Activated T-cell treated with anti-CD3 and anti-CD28 coated beads, Interleukin-2, amount 50 U/mL, for 1 hour (primary cell): ENCODE measurements at places on chromosomes 11 and 22.
A peak's percentile ranks its signal among the peaks of the same experiment; 100 is the strongest.

- peak; percentile 63 for DNase-seq
These were observed 2.9 kb upstream of the BID start for GRCh38 chr22:17777005-17777716.

DNA sequence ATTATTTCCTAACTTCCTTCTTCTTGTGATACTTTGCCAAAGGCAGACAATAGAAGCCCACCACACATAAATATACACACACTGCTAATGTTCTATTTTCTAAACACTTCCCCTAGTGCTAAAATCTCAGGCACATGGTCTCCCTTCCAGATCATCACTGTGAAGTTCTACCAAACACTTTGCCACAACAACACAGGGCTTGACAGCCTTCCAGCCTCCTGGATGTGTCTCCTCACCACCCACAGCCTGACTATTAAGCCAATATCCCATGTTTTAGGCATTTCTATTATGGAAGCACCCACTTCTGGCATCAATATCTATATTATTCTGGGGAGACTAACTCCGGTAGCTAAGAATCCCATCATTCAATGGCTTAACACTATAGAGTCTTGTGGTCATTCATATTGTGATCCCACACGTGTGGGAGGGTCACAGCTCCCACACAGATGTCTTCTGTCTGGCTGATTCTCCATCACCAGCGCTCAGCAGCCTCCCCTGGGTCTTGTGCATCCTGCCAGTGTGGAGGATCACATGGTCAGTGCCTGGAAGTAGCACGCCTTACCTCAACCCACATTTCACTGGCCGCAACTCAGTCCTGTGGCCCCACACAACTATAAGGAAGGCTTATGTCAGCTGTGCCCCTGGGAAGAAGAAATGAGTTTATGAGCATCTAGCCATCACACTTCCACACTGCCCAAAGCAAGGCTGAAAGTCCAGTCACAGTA is 29.0 kb downstream of the SPATA19 start:
- no peak for DNase-seq

DNA sequence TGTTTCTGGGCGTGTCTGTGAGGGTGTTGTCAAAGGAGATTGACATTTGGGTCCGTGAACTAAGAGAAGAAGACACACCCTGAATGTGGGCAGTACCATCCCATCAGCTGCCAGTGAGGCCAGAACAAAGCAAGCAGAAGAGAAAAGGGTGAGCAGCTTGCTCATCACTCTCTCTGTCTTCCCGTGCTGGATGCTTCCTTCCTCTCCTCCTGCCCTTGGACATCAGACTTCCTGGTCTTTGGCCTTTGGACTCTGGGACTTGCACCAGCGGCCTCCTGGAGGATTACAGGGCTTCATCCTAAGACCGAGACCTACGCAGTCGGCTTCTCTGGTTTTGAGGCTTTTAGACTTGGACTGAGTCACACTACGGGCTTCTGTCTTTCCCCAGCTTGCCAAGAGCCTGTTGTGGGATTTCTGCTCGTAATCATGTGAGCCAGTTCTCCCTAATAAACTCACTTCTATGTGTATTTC is 18.8 kb downstream of the APOL2 start:
- DNase-seq: no peak

DNA sequence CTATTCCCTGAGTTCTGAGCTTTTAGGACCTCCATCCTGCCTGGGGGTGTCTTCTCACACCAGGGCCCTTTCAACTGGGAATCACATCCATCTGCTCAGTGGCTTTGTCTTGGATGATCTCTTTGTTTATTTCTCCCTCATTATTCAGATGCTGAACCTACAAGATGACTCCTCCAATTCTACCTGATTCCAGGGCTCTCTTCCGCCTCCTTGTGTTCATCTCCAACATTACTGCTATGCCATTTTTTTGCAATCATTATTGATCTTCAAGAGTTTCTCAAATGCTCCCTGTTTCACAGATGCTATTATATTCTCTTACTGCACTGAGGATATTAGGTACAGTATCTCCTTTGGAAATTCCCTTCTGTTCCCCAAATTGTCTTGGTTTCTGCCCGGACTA is 307.7 kb downstream of the SHANK2 start:
- DNase-seq: no peak

DNA sequence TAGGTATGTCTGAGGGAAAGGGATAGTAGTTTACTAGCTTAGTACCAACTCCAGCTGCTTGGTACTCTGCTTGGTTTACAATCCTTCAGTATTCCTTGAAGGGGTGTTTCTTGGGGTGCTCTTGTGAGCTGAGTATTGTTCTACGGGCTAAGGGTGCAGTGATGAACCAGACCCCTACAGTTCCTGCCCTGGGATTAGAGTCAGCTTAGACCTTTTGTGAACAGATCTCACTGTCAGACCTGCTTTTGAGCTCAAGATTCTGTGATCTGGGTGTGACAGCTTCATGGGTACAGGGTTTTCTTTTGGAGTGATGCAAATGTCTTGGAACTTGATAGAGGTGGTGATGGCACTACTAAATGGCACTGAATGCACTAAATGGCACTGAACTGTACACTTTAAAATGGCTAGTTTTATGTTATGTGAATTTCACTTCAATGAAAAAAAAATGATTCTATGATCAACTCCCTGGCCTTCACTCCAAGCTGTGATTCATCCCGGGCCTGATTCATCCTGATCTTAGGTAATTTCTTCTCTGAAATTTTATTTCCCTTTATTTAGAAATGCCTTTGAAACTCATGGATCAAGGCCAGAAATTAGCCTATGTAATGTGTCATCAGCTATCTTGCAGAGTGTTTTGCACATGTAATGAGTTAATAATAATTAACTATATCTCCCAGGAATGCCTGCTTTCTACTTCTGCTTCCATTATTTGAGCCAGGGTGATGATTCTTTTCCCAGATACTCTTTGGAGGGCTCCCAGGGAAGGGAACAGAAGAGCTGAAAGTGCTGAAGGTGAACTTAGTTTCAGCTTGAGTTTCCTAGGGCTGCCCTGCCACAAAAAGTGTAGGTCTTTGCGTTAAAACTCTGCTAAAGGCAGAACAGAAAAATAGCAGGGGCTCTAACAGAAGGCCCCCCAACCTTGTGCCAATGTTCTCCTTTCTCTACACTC is 87.9 kb downstream of the NCAM1 start:
- no peak for DNase-seq

GRCh38 chr11:44556735-44557409 is 8.6 kb upstream of the CD82 start:
- DNase-seq: peak; percentile 70

- DNase-seq: no peak
These were observed 306.1 kb upstream of the CCDC179 start for GRCh38 chr11:23166376-23166775.

DNA sequence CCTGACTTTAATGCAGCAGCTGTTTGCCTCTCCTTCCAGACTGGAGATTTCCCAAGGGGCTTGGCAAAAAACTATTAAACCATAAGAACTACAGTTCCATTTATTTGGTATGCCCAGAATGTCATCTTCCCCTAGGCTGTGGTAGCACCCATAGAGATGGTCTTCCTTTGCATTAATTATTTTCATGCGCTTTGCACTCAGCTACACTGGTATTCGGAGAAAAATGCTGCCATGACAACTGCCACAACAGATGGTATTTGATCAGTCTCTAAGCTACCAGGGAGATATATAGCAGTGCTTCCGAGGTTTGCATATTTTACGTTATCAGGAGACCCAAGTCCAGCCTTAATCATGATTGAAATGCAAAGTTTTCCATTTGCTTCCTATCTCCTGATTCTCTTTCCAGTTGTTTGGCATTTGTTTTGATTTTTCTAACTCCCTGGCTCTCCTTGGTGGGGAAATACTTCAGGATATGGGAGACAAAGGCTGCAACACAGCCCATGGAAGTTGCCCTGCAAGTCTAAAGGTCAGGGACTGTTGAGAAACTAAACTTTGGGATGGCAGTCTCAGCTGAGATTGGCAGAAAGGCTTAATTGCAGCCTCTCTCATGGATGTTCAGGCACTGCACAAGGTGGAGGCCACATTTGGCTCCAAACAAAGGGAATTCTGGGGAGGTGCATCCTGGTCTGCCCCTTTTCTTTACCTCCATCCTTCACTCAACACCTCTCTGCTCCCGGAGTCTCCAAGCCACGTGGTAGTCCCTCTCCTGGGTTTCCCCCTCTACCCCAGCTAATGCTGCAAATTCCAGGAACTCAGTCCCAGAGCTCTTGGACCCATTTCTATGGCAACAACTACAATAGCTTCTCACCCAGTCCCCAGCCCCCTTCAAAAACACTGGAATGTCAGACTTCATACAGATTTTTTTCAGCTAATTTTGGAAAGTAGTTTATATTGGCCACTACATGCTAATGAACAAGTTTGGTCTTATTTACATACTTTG is 151.8 kb downstream of the NAV2 start:
- no peak for DNase-seq

DNA sequence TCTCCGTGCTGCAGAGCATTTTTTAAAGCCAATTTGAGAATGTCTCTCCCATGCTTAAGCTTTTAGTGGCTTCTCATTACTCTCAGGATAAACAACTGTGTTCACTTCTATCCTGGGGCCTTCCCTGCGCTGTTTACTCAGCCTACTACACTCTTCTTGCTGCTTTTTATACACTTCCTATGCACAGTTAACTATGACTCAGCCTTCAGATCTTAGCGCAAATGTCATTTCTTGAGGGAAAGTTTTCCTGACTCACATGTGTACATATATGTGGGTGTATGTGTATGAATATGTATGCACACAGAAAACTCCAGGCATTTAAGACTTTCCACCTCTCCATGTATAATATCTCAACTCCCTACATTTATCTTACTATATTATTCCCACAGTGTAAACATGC is 9.8 kb downstream of the THAP12 start:
- no peak for DNase-seq

DNA sequence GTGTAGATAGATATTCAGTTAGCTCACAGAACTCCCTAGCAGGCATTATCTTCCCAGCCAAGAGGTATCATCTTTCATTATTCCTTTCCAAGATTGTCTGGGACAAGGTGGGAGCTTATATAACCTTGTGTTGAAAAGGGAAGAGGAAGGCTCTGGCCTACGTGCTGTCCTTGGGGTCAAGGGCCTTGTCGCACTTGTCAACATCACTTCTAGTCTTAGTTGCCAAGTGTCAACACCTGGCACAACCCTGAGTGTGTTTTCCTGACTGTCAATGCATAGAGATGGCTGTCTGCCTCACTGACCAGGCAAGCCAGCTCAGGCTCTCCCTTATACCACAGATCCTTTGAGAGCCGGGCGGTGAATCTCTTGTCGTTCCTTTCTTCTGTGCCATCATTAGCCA is 331.9 kb downstream of the CNTN5 start:
- no peak for DNase-seq

GRCh38 chr11:34745195-34745594 is 124.3 kb downstream of the EHF start:
- no peak for DNase-seq

DNA sequence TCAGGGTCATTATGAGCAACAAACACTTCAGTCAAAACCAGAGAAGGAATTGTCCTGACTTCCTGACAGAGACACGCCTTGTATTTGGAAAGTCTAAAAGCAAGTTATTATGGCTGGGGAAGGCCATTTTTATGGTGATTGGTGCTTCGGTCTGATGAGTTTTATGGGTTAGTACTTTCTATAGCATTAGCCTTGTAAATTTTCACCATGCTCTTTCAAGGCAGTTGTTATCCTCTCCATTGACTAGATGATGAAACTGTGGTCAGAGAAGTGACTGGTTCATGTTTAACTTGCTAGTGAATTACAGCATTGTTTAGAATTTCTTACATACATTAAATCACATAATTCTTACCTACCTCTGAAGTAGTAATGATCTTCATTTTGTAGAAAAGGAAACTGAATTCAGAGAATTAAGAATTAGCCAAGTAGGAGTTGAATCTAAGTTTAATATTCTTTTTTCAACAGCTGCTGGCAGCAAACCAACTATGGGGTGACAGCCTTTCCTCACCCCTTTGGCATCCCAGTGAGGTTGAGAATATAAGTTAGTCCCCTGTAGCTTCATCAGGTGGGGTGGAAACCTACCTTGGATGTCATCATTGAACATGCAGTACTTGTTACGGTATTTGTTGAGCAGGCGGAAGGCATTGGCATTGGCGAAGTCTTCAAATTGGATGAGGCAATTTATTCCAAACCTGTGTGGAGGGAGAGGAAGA is 90.0 kb downstream of the CCDC81 start:
- DNase-seq: no peak

DNA sequence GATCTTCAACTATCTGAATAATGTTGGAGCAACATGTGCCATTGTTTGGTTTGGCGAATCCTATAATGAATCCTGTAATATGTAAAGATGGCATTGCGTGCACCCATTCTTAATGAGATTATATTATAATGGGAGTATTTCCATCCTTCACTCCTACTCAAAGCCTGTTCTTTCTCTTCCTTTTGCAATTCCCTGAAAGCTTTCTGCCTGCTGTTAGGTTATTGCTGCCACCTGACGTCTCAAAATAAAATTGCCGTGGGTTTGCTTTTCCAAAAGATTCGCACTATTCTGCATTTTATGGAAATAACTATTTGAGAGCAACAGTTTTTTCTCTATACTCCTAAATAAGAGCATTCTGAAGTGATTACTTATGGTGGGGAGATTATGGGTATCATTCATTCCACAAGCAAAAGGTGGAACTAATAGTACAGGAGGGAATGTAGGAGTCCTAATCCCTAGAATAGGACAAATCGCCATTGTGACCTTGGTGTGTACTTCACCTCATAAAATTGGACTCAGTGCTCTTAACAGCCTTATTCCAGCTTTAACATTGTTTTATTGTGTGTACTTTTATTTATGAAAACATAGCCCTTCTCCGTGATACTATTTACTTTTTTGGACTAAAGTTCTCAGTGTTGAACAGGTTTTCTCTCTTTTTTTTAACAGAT is 69.6 kb upstream of the ALKBH3 start:
- DNase-seq: no peak

DNA sequence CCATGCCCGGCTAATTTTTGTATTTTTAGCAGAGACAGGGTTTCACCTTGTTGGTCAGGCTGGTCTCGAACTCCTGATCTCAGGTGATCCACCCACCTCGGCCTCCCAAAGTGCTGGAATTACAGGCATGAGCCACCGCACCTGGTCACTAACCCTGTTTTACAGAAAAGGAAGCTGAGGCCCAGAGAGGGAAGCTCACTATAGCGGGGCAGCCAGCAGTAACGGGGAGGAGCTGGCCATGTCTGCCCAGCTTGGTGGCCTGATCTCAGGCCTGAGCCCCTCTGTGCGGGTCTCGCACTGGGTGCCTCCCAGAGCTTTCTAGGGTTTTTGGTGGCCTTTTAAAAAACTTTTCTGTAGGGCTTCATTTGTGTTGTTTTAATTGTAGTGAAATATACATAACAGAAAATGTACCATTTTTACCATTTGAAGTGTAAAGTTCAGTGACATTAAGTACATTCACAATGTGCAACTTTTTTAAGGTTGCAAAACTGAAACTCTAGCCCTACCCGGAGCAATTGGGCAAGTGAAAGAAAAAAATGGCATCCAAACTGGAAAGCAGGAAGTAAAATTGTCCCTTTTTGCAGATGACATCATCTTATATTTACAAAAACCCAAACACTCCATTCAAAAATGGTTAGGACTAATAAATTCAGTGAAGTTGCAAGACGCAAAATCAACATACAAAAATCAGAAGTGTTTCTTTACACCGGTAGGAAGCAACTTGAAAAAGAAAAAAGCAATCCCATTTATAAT is 14.5 kb upstream of the CYTH4 start:
- DNase-seq: no peak
